ENCODE measurements at places on chromosomes 6 and 20. TPM values are rescaled to one million over a fixed set of nuclear protein-coding genes. Genes with fewer than 3 reads are reported as not detected.

GRCh38 chr6:5680095-5680494, 326.6 kb downstream of the NRN1 start:
- H3K4me3 ChIP-seq: no peak overlapping the region
- no peaks in the 10 kb centered on the region for H3K4me1 ChIP-seq
- H3K27me3 ChIP-seq: no peaks in the 10 kb centered on the region

- H3K36me3 ChIP-seq: peaks cover 25% of the 10 kb centered on the region
- H3K27ac ChIP-seq: no peak overlapping the region
- no peak overlapping the region for H3K4me3 ChIP-seq
- no peaks in the 10 kb centered on the region for H3K27me3 ChIP-seq
- no peak for DNase-seq
Observed at GRCh38 chr20:474581-474980, 12.2 kb upstream of the TBC1D20 start.

TDRD6 gene
- total RNA-seq: 3.5 TPM

DNA sequence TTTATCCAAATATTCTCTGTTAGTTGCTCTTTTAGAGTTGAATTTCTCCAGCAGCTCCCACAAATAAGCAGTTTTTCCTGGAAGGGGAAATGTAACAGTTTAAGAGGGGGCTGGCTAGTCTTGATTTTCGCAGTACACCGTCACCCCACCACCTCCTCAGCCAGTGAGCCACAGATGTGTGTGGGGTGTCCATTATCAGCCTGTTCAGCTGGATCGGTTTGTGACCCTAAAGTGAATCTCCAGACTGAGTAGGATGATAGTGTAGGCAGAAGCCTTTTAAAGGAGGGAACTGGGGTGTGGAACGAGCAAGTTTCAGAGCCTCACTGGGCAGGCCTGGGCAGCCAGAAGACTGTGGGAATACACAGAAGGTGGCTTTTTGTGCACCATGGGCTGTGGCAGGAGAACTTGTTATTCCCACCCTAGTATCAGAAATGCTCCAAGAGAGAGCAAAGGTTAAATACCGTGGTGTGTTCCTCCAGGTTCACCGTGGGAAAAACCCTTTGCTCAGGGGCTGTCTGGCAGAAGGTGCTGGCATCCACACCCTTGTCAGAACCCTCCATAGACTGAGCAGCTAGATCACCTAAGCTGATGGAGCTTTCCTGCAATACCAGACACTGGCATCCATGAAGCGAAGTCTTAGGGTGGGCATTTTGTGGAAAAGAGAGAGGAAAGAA, 230.9 kb upstream of the MOCS1 start:
- DNase-seq: no peak
- H3K27me3 ChIP-seq: no peaks in the 10 kb centered on the region
- no peaks in the 10 kb centered on the region for H3K36me3 ChIP-seq
- H3K4me3 ChIP-seq: no peak overlapping the region

SIRPD gene
- total RNA-seq: not detected

MACROD2 gene
- total RNA-seq: 0.04 TPM

DNA sequence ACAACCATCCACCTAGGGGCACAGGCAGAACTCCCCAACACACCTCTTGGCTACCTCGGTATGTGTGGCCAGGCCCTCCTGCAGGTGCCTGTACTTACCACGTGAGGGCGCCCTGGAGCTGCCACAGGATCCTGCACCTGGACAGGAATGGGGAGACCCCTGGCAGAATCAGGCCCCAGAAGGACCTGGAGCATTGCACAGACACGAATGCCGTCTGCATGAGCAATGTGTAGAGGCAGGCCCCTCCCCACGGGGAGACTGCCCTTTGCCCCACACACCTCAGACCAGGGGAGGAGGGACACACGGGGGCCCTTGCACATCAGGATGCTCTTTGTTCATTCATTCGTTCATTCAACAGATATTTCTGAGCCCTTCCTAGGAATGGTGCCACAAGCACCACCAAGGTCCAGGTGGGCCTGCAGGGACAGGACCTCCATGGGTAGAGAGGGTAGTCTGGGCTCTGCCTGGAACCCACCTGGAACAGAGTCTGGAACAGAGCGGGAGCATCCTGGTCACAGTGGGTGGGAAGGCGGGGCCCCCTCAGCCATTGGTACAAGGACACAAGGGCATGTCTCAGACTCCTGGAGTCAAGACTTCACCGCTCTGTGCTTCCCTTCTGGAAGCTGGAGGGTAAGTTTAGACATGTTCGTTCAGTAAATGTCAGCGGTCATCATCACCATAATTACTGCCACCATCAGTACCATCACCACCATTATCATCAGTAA, 32.3 kb downstream of the YTHDF1 start:
- H3K36me3 ChIP-seq: no peaks in the 10 kb centered on the region
- no peak overlapping the region for H3K27ac ChIP-seq
- peaks cover 6% of the 10 kb centered on the region for H3K4me1 ChIP-seq
- no peaks in the 10 kb centered on the region for H3K27me3 ChIP-seq
- no peak overlapping the region for H3K4me3 ChIP-seq

DNA sequence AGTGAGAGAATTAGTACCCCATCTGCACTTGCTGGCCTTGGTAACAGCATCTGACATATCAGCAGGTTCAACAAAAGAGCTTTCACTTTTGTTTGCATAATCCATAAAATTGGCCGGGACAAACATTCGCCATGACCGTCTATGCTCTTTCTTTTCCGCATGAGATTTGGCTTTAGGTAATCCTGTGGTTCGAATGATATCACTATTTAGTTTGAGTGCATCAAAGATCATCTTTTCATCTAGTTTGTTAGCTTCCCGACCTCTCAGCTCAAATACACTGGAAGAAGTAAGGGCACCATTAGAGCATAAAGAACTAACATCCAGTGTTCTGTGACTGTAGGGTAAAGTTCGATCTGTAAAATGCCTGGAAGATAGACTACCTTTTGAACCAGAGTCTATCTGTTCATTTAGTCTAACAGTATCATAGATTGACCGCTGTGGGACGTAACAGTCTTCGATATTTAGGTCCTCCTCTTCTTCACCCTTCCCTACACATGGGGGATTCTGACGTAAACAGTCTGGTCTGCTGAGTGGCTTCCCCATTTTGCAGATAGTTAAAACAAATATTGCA, 101.6 kb downstream of the DST start:
- peak; percentile 85 for DNase-seq
- no peaks in the 10 kb centered on the region for H3K27me3 ChIP-seq
- H3K4me3 ChIP-seq: peak overlapping the region; percentile 70

GRCh38 chr6:136063096-136063495, 187.0 kb downstream of the MTFR2 start:
- no peak overlapping the region for H3K27ac ChIP-seq
- H3K4me1 ChIP-seq: no peaks in the 10 kb centered on the region
- H3K27me3 ChIP-seq: 0 out of 2 replicates have a peak, but pooled peaks cover 2% of the 10 kb centered on the region
- DNase-seq: peak; percentile 11
- no peaks in the 10 kb centered on the region for H3K36me3 ChIP-seq

GRCh38 chr6:109105681-109106080, 10.4 kb downstream of the CEP57L1 start:
- H3K27me3 ChIP-seq: no peaks in the 10 kb centered on the region
- no peak overlapping the region for H3K4me3 ChIP-seq
- no peak overlapping the region for H3K27ac ChIP-seq
- peaks cover 22% of the 10 kb centered on the region for H3K4me1 ChIP-seq

PSORS1C2 gene
- total RNA-seq: not detected

SLC22A3 gene
- total RNA-seq: not detected

SLC2A10 gene
- not detected for total RNA-seq

- H3K4me3 ChIP-seq: no peak overlapping the region
- peaks cover 6% of the 10 kb centered on the region for H3K4me1 ChIP-seq
- DNase-seq: peak; percentile 87
- no peak overlapping the region for H3K27ac ChIP-seq
- no peaks in the 10 kb centered on the region for H3K36me3 ChIP-seq
Observed at GRCh38 chr6:137799950-137800568, 67.0 kb upstream of the TNFAIP3 start.

ADGB gene
- not detected for total RNA-seq

DNA sequence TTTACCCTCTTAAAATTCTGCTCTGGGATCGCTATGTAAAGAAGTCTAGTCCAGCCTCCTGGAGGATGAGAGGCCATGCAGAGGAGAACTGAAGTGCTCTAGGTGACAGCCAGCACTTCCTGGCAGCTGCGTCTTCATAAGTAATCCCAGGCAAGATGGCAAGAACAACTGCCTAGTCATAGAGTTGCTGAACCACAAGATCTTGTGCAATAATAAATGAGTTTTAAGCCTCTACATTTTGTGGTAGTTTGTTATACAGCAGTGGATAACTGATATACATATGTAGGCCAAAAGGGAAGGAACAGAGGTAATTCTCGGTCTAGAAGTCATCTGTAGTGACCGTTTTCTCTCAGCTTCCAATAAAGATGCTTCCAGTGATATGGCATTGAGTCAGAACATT, 103.8 kb upstream of the FLRT3 start:
- no peak overlapping the region for H3K27ac ChIP-seq
- DNase-seq: no peak

DNA sequence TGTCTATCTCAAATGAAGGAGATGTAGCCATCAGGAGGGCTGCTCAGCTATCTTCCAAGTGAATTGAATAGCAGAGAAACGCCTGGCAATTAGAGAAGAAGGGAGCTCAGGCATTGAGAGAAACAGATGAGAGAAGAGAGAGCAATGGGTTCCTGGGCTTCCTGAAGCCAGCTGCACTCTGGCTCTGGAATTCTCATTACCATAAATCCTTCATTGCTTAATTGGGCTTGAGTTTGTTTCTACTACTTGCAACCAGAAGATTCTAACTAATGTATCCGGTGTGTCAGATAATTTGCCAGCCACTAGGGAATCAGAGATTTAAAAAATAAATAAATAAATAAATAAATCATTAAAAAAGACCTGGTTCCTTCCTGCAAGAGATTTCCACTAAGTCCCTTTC, 25.0 kb upstream of the CDKAL1 start:
- no peak for DNase-seq
- no peak overlapping the region for H3K27ac ChIP-seq
- no peaks in the 10 kb centered on the region for H3K27me3 ChIP-seq
- H3K4me3 ChIP-seq: no peak overlapping the region
- H3K36me3 ChIP-seq: no peaks in the 10 kb centered on the region
- H3K4me1 ChIP-seq: no peaks in the 10 kb centered on the region

DNA sequence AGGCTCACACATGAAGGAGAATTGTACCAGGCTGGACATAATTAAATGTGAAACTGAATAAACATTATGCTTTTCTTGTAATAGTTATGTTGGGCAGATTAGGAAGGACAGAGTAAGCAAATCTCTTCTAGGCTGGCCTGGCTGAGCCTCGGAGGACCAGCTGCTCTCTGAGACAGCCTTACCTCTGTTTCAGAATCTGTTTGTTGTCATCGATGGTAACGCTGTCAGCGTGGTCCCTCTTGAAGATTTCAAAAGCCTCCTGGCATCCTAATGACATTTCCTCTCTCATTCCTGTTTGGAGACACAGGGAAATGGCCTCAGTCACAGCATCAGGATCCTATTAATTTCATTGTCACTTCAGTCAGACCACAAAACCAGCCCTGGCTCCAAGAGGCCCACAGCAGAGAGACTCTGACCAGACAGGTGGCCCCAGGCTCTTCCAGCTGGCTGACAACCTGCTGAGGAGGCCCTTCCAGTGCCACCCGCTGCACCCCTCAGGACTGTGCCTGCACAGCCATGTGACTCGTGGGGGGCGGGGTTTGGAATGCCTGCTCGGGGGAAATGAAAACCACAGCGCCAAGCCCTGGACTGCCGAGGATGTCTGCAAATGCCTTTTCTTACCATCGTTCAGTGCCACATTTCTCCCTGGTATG, 108.5 kb upstream of the KCNK16 start:
- H3K27ac ChIP-seq: no peak overlapping the region
- no peaks in the 10 kb centered on the region for H3K4me1 ChIP-seq
- DNase-seq: no peak
- no peak overlapping the region for H3K4me3 ChIP-seq
- no peaks in the 10 kb centered on the region for H3K36me3 ChIP-seq
- no peaks in the 10 kb centered on the region for H3K27me3 ChIP-seq

GRCh38 chr20:13791540-13792459, 7.0 kb downstream of the NDUFAF5 start:
- no peaks in the 10 kb centered on the region for H3K27me3 ChIP-seq
- H3K4me3 ChIP-seq: no peak overlapping the region
- peaks cover 65% of the 10 kb centered on the region for H3K36me3 ChIP-seq
- no peak overlapping the region for H3K27ac ChIP-seq
- no peak for DNase-seq

DNA sequence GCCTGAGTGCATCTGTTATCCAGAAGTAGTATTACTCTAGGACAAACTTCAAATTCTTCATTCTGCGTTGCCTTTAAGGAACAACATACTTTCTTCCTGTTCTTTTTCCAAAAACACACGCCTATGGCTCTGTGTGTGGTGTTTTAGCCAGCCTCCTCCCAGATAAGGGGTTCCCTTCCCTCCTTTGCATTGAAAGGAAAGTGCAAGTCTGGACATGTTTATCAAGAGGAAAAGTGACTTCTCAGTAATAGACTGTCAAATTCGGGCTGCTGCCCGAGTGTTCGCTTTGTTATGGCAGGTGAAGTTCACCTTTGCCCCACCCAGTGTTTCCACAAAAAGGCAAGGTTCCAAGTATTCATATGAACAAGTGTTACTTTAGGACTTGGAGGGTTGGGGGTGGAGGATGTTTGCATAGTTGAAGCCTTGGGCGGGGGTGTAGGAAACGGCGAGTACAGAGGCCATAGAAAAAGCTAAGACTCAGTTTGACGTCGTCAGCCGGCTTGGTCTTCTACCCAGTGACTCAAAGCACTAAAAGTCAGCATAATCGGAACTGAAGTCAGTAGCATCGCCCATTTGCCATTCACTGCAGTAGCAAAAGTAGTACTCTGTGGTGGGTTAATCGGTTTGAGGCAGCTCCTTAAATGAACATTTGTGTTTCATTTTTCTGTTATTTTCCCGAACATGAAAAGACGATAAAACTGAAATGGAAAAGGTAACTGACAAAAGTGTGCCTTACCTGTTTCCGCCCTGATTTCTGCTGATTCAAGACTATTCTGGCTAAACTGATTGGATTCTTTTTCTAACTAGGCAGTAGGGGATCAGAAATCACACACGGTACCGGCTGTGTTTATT, 12.5 kb downstream of the PRDM1 start:
- H3K27me3 ChIP-seq: no peaks in the 10 kb centered on the region
- H3K27ac ChIP-seq: no peak overlapping the region
- H3K36me3 ChIP-seq: no peaks in the 10 kb centered on the region

DNA sequence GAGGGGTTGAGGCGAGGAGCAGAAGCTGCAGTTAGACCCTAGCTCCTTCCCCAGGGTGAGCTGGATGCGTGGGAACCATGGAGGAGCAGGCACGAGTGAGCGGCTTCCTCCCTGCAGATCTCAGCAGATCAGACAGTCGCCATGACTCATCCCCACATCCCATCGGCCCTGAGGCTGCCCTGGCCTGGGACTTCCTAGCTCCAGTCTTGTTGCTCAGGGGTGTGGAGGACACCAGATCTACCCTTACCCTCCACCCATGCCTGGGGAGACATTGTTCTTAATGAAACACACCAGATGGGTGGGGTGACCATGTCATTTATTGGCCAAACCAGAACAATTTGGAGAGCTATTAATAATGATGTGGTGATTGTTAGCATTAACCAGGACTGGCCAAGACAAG, 36.3 kb upstream of the TGM2 start:
- H3K4me1 ChIP-seq: peaks cover 48% of the 10 kb centered on the region
- H3K27me3 ChIP-seq: no peaks in the 10 kb centered on the region
- H3K4me3 ChIP-seq: no peak overlapping the region

Measured in Karpas-422 (cell line).